Suprapubic skin (tissue), 4 donors: ENCODE measurements at places on chromosomes 2 and 18. TPM values are rescaled to one million over a fixed set of nuclear protein-coding genes. Genes with fewer than 3 reads are reported as not detected.

The ABCG8 gene
- total RNA-seq: not detected

DNA sequence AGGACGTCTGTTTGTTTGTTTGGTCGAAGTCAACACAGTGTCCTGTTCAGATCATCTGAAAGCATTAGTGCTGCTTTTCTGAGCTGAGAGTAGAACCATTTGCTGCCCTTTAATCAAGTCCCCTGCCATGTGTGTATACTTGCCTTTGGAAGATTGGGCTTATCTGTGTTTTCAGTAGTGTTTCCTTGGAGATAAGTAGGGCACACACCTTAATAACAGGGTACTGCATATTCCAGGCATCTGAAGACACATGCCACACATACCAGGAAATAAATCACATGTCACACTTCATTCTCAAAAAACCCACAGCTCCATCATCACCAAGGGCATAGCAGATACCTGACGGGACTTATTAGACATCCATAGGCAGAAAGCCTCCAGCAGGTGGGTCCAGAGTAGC, 157.4 kb downstream of the SOX11 start:
- no peak for DNase-seq

GRCh38 chr2:200065477-200065876, 110.1 kb downstream of the MAIP1 start:
- DNase-seq: no peak

GRCh38 chr2:172116107-172116506, 13.4 kb upstream of the DLX2 start:
- no peak for DNase-seq

The SKA1 gene
- total RNA-seq: 0.95 TPM

DNA sequence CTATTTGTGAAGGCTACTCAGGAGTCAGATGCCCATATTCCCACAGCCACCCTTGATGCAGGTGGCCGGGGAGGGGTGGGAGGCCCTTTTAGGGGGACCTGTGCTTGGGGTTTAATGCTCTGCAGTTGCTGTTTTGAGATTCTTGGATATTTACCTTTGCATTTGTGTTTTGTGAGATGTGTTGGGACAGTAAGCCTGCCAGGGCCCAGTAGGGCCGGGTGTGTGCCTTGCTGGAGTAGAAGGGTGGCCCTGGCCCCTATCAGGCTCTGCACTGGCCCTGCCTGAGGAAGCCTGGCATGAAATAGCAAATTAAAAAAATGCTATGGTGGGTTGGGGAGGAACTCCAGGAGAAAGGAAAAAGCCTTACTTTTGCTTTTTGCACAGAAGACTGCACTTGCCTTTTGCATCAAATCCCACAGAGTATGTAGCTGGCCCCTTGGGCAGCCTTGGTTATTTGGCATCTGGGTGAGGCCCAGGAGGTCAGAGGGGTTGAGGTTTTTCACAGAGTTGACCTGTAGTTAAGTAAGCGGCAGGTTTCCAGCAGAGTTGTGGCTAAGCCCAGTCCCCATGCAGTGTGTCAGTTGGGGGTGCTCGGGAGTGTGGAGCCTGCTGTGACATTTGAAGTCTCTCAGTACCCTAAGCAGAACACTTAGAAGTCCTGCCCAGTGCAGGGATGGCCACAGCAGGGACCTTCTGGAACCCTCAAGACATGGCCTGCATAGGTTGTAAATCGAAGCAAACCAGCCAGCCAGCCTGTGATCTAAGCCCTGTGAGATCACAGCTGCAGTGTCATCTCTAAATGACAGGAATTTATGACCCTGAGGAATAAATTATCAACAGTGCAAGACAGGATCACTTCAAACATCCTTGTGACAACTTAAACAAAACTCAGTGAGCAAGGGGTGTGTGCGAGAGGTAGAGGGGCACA, 68.8 kb downstream of the SH3RF3 start:
- no peak for DNase-seq

The CCDC178 gene
- not detected for total RNA-seq

The NMS gene
- not detected for total RNA-seq

DNA sequence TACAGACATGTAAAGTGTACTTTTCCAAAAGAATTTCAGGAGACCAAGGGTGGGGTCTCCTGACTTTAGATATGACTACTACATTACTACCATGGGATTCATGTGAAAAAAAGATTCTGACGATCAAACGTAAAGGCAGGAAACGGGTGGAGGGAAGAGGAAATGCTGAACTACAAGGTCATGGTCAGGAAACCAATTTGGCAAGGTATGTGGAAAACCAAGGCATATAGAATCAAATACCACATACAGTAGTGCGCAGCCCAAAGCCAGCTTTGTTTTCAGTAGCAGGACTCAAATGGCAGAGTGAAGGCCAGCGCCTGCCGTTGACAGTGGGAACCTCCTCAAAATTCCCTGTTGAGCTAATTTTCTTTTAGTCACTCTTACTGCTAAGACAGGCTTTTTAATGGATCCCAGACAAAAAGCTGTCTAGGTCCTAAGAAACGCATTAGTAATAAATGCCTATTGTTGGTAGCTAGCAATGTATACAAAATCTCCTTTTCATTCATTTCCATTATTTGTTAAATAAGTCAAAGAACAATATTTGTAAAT, 57.6 kb upstream of the SERTAD2 start:
- DNase-seq: no peak

DNA sequence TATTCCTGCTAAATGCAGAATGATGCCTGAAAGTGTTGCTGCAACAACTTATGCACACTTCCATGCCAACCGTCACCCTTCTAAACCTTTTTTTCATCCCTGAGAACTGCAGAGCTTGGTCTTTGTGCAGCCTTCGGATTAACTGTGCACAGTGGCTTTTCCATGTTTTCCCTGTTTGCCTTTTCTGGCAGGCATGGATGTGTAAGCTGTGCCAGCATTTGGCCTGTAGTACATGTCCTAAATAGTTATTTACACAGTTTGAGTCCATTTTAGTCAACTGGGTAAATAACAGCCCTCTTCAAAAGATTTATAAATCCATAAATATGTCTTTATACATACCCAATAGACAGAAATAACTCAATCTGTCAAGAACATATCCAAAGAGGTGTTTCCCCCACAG, 31.5 kb downstream of the MEIS1 start:
- DNase-seq: no peak

DNA sequence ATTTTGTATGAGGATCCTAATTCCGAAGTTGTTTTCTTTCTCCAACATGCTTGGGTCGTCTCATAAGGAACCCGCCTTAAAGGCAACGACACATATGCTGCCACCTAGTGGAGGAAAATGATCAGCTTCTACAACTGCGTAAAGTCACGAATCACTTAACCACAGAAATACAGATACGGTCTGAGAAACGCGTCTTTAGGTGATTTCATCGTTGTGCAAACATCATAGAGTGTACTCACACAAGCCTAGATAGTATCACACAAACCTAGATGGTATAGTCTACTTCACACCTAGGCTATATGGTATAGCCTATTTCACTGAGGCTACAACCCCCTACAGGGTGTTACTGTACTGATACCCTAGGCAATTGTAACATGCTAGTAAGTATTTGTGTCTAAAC, 13.1 kb downstream of the GNLY start:
- DNase-seq: no peak

- DNase-seq: peak; percentile 89
Observed at GRCh38 chr18:59899298-59900221, at the start of gene PMAIP1. TSS of gene PMAIP1 (plus strand) at chr18:59899996. CDS start at chr18:59900178, 182 bp downstream.

DNA sequence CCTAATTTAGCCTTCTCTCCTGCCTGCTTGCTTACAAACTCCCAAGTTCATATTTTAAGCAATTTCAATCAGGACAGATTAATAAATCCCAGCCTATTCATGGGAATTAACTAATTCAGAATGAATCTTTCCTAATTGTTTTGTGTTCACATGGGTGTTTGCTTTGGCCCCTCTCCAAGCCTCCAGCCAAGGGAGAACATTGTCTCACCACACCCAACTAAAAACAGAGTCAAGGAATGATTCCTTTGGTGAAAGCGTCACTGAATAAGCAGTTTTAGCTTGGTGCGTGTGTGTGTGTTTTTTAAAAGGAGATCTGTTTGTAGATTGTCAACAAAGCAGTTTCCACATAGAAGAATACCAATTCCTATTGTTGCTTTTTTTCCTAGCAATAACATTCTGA, 43.0 kb upstream of the DSG1 start:
- DNase-seq: no peak

- no peak for DNase-seq
Observed at GRCh38 chr2:76323381-76323780, 612.7 kb upstream of the GCFC2 start.

- no peak for DNase-seq
Observed at GRCh38 chr2:188028739-188029138, 262.9 kb upstream of the GULP1 start.

GRCh38 chr2:79041032-79041448, 15.5 kb downstream of the REG3G start:
- DNase-seq: no peak

The MYL1 gene
- not detected for total RNA-seq

- DNase-seq: no peak
Observed at GRCh38 chr2:46798041-46798440, 117.6 kb downstream of the MCFD2 start.

The LAMA1 gene
- total RNA-seq: 1.5 TPM

The SKOR2 gene
- total RNA-seq: not detected

DNA sequence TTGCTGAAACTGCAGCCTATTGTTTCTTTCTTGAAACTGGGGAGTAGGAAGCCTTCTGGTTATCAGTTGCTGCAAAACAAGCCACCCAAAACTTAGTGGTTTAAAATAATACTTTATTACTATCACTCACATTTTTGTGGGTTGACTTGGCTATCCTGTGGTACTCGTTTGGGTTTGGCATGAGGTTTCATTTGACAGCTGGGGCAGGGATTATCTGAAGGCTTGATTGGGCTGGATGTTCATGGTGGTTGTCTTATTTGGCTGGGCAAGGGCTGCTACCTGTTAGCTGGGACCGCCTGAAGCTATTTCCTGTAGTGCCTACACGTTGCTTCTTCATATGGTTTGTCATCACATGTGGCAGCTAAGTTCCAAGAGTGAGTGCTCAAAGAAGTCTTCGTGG, 122.3 kb downstream of the PLCL1 start:
- no peak for DNase-seq

The GCG gene
- total RNA-seq: not detected

The UXS1 gene
- 56.1 TPM for total RNA-seq

The SPRED2 gene
- total RNA-seq: 18.5 TPM

The CCDC148 gene
- total RNA-seq: 0.72 TPM

The TWIST2 gene
- total RNA-seq: 35.1 TPM

The RTKN gene
- total RNA-seq: 62.8 TPM

GRCh38 chr2:217276433-217276832, 416.6 kb upstream of the TNP1 start:
- DNase-seq: no peak

- no peak for DNase-seq
Observed at GRCh38 chr2:127647242-127648190, 1.6 kb downstream of the GPR17 start.

The NTSR2 gene
- total RNA-seq: not detected

GRCh38 chr18:11149441-11150270, at the start of gene PIEZO2:
TSS of gene PIEZO2 (minus strand) at chr18:11149569. CDS start at chr18:11148588, 981 bp downstream.
- DNase-seq: no peak

The LIPG gene
- 6.9 TPM for total RNA-seq

The FBXO15 gene
- total RNA-seq: not detected

- DNase-seq: peak; percentile 45
Observed at GRCh38 chr2:233828546-233829192, 25.7 kb downstream of the HJURP start.

- no peak for DNase-seq
Observed at GRCh38 chr18:69383186-69383585, 17.5 kb upstream of the DOK6 start.

- no peak for DNase-seq
Observed at GRCh38 chr2:45901468-45902032, 250.1 kb downstream of the PRKCE start.

The STON1 gene
- total RNA-seq: 3.6 TPM

DNA sequence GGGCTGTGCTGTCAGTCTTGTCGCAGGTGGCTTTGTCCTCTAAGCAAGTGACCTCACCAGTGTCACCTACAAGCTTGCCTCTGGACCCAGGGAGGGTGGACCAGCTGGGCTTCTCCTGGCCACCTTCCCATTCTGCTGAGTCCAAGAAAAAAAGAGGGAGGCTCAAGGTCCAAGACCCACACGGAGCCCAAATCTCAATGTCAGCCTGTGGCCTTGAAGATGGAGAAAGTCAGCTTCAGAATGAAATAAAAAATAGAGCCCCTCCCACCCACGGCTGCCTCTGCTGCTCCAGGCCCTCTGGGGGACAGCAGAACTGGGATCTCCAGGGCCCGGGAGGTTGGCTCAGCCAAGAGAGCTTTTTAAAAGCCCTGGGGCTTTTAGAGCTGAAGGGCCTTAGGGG, 145.9 kb downstream of the TNS1 start:
- no peak for DNase-seq

The ANKRD62 gene
- not detected for total RNA-seq

The UGT1A9 gene
- total RNA-seq: not detected

DNA sequence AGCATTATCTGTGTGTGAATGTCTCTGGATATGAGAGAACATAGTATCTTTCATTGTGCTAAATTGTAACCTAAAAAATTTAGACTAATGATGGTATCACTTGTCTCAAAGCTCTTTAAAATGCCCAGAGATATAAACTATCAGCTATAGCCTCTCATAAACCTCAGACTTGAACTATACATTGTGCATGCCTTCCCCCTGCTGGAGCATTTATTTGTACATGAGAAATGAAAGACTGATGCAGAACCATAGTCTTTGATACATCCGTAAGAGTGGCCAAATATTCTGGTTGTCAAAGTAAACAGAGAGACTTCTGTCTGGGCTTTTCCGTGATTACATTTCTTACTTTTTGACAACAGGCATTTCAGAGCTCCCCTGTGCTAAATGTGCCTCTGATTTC, 71.9 kb upstream of the CCDC68 start:
- no peak for DNase-seq

- no peak for DNase-seq
Observed at GRCh38 chr2:50077190-50077737, 922.9 kb upstream of the FSHR start.

DNA sequence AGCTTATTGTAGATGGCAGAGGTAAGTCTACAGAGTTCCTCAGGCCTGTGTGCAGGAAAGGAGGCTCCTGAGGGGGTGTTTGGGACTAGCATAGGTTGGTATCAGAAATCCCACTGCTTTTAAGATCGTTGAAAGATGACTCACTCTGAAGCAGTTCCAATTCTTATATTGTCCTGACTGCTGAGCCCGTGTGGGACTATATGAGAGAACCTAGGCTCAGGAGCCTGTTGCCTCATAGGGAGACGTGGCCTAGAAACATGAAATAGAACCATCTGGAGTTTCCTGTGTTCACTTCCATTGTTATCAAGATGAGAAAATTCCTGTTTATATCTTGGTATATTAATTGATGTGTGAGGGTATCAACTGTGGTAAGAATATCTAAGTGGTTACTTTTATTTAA, 5.7 kb downstream of the CCT7 start:
- DNase-seq: no peak

DNA sequence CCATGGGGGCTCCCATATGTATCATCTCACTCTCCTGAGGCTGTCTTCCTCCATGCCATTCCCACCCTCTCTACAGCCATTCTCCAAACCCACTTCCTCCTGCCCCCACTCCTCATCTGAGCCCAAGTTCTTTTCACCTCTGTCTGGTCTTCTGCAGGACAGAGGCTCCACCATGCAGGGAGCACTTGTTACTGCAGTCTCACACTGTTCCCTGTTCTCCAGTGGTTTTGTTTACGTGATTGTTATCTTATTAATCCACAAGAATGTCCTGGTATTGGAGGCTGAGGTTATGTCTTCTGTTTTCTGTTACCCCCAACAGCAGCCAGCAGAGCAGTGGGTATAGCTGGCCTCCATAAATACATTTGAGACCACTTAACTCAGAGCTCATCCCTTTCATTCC, 51.4 kb downstream of the PAX8 start:
- DNase-seq: no peak

The DUSP2 gene
- 90.1 TPM for total RNA-seq

- DNase-seq: no peak
Observed at GRCh38 chr2:206173147-206173546, 13.5 kb downstream of the EEF1B2 start.
